Epithelial cell of proximal tubule (primary cell): ENCODE measurements at places on chromosomes 11 and 22. TPM values are rescaled to one million over a fixed set of nuclear protein-coding genes. Genes with fewer than 3 reads are reported as not detected.

CCDC188 gene
- total RNA-seq: 0.36 TPM in 1 of 2 replicates, not detected in the other

CABP4 gene
- not detected in 2 replicates for total RNA-seq

MS4A8 gene
- not detected in 2 replicates for total RNA-seq

FDXACB1 gene
- total RNA-seq: 1.1 and 3.8 TPM in 2 replicates

CASP12 gene
- total RNA-seq: not detected in 2 replicates

GRCh38 chr11:23924226-23924625, 572.6 kb upstream of the LUZP2 start:
- DNase-seq: no peak

DNA sequence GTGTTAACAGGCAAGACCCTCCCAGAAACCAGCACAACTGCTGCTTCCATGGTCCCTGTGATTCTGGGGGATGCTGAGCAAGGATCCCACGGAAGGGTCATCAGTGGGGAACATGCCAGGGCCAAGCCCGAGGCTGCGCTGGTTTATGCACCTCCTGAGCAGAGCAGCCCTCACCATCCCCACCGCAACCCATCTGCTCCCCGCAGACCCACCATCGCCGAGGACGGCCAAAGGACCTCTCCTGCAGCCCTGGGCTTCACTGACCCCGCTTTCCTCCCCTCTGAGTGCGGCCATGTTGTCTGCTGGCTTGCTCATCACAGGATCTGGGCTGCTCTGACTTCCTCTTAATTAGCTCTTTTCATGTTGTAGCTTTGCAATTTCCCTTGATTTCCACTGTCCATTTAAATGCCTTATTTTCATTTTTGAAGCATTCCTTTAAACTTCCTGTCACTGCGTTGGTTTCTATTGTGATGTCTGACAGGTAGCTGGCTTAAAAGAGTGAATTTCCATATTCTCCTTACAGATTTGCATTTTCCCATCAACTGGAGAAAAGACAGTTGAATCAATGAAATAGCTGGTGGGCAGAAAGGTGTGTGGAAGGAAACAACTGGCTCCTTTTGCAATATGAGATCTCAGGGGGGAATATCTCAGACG, 14.9 kb downstream of the TP53AIP1 start:
- no peak for DNase-seq

GRCh38 chr11:72061739-72062396, 18.5 kb downstream of the NUMA1 start:
- DNase-seq: no peak

- DNase-seq: no peak
These were observed 77.6 kb downstream of the MPPED2 start for GRCh38 chr11:30508594-30508993.

DNA sequence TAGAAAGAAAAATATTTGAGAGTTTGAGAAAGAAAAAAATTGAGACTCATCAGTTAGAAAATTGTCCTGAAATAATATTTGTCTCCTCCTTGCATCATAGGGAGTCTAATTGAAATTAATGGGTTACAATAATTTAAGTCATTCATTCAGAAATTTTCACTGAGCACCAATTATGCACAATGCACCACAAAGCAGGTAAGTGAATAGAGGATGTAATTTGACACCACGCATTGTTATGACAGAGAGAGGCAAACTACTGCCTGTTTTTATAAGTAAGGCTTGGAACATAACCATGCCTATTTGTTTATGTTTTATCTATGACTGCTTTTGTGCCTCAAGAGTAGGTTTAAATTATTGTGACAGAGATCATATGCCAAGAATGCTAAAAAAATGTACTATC, 537.9 kb upstream of the FAT3 start:
- DNase-seq: no peak

DNA sequence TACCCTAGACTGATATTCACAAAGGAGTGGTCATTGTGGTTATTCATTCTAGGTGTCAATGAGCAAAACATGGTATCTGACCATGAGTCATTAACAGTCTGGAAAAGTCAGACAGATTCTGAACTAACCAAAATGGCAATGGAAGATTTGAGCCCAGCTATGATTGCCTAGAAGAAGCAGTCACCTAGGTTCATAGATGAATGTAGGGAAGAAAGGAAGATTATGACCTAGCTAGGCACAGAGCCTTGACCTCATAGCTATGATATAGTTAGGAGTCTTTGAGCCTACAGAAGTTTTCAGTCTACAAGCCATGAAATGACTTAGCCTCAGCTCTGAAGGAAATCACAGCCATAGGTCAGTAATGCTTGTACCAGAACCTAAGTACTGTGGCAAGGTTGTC, 351 bp downstream of the OR56A4 start:
- no peak for DNase-seq

DNA sequence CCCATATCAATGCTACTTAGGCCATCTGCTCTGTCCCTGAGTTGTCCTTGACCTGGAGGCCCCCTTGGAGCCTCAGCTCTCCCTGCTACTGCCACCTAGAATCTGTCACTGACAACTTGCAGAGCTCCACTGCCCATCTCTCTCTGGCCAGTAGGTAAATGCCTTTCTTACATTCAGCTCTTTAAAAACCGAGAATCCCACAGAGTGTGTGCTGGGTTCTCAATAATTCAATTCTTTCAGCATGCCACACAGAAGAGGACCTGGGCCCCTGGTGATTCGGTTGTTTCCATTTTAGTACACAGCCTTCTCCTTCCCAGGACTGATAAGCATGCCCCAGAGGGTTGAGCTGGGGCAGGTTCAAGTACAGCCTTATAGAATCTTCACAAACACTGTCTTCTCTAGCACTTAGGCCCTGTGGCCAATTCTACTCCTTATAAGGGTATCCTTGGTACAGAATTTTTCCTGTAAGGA, 22.0 kb upstream of the IPO7 start:
- no peak for DNase-seq

- no peak for DNase-seq
These were observed 2.8 kb downstream of the MAP3K11 start for GRCh38 chr11:65611028-65611757.

GRCh38 chr11:133679896-133680295, 147.6 kb upstream of the OPCML start:
- DNase-seq: no peak
